ENCODE measurements at places on chromosomes 4 and X.

DNA sequence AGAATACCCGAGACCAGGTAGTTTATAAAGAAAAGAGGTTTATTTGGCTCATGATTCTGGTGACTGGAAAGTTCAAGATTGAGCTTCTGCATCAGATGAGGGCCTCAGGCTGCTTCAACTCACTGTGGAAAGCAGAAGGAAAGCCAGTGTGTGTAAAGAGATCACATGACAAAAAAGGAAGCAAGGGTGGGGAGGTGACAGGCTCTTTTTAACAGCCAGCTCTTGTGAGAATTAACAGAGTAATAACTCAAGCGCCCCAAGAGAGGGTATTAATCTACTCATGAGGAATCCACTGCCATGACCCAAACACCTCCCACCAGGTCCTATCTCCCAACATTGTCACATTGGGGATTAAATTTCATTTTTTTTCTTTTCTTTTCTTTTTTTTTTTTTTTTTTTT lies 6.3 kb upstream of the YIPF6 start:
- DNase-seq, result no peak

DNA sequence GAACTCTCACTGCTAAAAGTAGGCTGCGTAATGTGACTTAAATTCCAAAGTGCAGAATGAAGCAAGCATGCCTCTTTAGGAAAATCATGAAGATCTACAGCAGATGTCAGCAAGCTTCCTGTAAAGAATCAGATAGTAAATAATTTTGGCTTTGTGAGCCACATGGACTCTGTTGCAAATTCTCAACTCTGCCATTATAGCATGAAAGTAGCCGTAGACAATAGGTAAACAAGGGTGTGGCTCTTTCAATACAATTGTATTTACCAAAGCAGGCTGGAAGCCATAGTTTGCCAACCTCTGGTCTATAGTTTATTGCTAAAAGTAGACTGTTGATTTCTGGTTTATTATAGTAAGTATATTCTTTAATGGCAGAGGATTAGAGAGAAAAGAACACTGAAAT lies 80.3 kb upstream of the FAM9B start:
- no peak for DNase-seq

DNA sequence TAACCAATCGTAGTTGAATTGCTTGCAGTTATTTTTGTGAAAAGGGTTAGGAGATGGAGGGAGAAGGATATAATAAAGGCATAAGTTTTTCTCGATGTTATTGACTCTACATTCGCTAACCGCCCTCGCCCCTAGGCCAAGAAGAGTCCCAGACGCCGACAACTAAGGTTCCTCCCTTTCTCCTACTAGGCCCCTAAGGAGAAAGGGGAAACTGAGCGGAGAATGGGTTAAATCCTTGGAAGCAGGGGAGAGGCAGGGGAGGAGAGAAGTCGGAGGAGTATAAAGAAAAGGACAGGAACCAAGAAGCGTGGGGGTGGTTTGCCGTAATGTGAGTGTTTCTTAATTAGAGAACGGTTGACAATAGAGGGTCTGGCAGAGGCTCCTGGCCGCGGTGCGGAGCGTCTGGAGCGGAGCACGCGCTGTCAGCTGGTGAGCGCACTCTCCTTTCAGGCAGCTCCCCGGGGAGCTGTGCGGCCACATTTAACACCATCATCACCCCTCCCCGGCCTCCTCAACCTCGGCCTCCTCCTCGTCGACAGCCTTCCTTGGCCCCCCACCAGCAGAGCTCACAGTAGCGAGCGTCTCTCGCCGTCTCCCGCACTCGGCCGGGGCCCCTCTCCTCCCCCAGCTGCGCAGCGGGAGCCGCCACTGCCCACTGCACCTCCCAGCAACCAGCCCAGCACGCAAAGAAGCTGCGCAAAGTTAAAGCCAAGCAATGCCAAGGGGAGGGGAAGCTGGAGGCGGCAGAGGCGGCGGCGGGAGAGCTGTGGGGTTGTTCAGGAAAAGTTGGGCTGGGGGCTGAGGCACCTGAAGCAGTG lies 5.9 kb downstream of the ATOH1 start:
- DNase-seq, result no peak

DNA sequence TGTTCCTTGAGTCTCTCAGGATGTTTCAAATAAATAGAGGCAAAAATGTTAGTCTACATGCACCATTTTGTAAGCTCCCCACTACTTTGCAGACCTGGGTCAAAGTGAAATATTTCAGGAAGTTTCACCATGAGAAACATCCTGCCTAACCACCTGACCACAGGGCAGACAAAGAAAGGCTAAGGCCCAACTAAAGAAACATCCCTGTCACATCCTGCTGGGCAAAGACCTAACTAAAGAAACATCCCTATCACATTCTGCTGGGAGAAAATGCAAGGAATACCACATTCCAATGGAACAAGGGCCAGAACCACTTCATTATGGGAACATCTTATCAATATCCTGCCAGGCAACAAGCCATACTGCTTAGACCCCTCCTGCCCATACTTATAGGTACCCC lies 1303.4 kb downstream of the TECRL start:
- DNase-seq, result no peak

DNA sequence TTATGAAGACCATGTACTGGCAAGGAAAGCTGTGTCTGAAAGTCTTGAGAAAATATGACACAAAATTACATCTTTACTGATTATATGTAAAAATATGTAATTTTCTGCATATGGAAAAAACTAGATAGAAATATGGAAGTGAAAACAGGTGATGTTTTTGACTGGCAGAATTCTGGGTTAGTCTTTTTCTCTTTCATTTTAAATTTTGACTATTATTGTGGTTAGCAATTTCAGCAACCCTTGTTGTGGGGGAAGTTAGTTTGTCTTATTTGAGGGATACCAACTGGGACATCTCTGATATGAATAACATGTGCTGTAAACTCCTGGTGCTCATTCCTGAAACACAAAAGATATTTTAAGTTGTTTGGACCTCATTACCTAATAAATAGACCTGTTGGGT lies 49.9 kb upstream of the CPEB2 start:
- no peak for DNase-seq

- DNase-seq, result no peak
Observed at GRCh38 chr4:38119668-38120385, 159.6 kb downstream of the PTTG2 start.

- DNase-seq, result no peak
Observed at GRCh38 chrX:149845385-149845784, 35.6 kb upstream of the MAGEA8 start.

DNA sequence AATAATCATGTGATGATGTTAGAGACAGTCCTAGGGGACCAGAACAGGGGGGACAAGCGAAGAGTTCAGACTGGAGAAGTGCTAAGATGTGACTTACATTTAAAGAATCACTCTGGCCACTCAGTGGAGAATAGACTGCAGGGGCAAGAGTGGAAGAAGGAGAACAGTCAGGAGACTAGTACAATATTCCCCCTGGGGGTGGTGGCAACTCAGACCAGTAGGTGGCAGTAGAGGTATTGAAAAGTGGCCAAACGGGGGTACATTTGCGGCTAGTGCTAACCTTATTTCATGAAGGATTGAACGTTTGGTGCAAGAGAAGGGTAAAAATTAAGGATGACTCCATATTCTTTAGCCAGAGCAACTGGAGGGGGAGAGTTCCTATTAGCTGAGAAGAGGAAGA lies 2.7 kb upstream of the BMX start:
- peak; percentile 55 for DNase-seq

DNA sequence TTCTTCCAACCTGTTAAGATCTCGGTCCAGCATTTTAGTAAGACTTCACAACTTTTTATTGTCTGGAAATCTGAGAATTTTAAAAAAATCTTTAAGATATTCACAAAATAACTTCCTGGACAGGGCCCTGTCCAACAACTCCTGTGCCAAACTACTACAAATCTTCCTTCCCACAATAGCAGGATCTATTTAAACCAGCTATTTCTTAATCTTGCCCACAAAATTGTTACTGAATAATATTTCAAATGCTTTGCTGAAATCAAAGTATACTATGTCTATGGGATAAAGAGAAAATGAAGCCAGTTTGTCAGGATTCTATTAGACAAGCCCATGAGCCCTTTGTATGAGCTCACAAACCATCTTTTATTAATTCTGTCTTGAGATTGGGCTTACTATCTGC lies 104.1 kb upstream of the DDIT4L start:
- no peak for DNase-seq

DNA sequence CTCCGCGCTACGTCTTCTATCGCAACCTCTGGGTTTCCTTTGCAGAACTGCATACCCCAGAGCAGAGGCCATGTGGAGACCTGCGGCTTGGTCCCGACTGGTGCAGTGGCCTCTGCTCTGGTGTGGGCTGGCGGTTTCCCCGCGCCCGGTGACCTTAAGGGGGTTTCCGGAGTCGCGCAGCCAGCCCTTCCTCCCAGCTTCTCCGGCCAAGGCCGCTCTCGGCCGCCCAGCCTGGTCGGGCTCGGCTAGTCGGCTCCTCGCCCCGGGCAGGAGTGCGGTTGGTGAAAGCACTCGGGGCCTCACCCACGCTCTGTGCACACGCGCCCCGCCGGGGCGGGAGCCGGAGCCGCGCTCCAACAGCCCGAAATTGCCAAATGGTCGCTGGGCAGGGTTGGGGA lies 84.9 kb downstream of the BCOR start:
- DNase-seq, result peak; percentile 28

DNA sequence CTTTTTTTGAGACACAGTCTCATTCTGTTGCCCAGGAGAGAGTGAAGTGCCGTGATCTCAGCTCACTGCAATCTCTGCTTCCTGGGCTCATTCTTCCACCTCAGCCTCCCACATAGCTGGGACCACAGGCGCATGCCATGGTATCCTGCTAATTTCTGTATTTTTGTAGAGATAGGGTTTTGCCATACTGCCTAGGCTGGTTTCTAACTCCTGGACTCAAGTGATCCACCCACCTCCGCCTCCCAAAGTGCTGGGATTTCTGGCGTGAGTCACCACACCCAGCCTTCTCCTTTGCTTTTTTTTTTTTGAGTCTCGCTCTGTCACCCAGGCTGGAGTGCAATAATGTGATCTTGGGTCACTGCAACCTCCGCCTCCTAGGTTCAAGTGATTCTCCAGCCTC lies 94.1 kb downstream of the PDS5A start:
- DNase-seq, result no peak

GRCh38 chrX:134544135-134544512 lies 84.2 kb downstream of the HPRT1 start:
- no peak for DNase-seq

GRCh38 chrX:10120828-10121227 lies 35.9 kb upstream of the CLCN4 start:
- no peak for DNase-seq

DNA sequence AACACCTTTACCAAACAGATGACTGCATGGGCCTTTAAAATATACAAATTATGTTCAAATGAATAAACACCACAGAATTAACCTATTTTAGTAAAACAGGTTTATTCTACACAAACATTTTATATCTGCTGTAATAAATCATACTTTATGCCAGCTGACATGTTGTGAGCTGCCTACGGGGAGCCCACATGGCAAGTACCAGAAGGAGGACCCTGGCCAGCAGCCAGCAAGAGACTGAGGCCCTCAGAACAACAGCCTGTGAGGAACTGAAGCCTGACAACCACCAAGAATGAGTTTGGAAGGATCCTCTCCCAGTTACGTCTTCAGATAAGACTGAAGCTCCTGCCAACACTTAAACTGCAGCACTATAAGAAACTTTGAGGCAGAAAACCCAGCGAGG lies 377.0 kb downstream of the PDGFC start:
- DNase-seq, result no peak

DNA sequence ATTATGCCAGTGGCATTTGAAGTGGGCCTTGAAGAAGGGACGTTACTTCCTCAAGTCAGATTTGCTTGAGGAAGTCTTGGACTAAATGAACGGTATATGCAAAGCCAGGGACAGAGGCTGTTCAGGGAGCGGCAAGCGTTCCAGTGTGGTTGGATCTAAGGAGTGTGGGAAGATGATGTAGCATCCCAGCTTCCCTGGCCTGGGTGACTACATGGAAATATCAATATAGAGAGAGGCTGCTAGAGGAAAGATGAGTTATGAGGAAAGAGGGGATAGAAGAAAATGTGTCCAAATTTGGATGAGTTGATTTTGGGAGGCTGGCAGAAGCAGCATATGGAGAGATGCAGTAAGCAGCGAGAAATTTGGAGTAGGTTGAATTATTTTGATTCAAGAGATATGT lies 432.5 kb upstream of the TENM3 start:
- DNase-seq, result no peak

DNA sequence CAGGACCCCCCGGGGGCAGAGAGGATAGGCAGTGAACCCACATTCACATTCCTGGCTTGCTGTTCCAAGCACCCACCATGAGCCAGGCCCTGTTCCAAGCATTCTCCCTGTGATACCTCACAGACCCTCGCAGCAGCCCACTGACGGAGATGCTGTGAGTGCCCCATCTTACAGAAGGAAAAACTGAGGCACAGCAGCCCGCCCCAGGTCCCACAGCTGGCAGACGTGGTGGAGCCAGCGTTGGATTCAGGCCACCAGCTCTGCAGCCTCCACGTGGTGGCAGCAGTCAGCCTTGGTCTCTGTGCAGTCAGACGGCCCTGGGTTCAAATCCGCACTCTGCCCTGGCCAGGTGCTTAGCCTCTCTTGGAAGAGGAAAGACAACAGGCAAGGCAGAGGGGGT lies 16.8 kb downstream of the MAN2B2 start:
- no peak for DNase-seq

- DNase-seq, result no peak
Observed at GRCh38 chr4:13413729-13414437, 70.3 kb downstream of the RAB28 start.

DNA sequence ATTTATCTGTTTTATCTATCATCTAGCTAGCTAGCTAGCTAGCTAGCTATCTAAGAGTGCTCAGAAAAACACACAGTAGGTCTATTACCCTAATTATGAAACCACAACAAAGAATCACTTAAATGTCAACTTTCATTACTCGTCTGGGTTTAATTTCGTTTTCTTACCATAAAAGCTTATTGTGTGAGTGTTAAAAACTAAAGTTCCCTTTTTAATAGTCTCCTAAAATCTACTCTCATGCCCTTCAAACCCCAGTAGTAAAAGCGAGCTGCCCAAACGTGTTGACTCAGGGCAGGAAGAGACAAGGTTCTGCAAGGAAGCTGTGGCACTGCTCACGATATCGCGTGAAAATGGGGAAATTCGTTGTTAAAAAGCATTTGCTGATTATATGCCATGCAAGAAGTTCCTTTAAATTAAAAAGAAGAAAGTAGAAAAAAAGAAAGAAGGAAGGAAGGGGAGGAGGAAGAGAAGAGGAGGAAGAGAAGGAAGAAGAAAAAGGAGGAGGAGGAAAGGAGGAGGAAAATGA lies 595 bp downstream of the MBNL3 start:
- DNase-seq, result peak; percentile 17

DNA sequence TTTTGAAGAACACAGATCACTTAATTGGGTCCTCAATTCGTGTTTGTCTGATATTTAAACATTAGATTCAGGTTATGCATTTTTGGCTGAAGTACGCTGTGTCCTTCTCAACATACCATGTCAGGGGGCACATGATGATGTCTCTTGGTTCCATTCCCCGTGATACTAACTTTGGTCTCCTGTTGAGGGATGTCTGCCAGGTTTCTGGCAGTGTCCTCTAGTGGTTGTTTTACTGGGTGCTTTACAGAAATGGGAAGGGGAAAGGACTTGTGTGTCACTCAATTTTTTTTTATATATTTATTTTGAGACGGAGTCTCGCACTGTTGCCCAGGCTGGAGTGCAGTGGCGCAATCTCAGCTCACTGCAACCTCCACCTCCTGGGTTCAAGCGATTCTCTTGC lies 58.2 kb downstream of the WWC2 start:
- DNase-seq, result no peak

- no peak for DNase-seq
Observed at GRCh38 chr4:65538571-65538970, 131.7 kb downstream of the EPHA5 start.

Data from activated CD8-positive, alpha-beta memory T cell treated with anti-CD3 and anti-CD28 coated beads, Interleukin-2, amount 50 U/mL, for 4 hours (primary cell).